ENCODE measurements at places on chromosomes 5 and 9. TPM values are rescaled to one million over a fixed set of nuclear protein-coding genes. Genes with fewer than 3 reads are reported as not detected.
A peak's percentile ranks its signal among the peaks of the same experiment; 100 is the strongest.

The SH2D3C gene
- not detected for total RNA-seq

The PDGFRB gene
- total RNA-seq, result 5.9 TPM

The DMXL1 gene
- total RNA-seq, result 30.0 TPM

The LRRTM2 gene
- not detected for total RNA-seq

The CYLC2 gene
- total RNA-seq, result not detected

DNA sequence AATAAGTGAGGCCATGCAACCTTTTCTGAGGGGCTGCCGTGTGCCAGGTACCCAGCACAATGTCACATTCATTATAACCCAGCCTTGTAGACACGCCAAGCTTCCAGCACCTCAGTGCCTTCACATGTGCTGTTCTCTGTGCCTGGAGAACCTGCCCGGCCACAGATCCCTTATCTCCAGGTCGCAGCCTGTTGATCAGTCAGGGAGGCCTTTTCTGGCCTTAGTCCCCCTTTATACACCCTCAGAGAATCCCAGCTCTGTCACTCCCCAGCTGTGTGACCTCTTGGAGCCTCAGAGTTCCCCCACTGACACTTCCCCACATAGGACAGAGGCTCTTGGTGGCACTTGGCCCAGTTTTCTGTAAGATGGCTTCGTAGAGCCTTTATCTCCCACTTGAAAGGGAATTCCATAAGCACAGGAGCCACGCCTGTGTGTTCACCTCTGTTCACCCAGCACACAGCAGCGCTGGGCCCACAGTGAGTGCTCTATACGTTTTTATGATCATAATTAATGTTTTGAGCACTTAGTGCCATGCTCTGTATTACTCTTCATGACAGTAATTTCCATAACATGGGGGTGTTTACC, 38.7 kb downstream of the NEURL1B start:
- peaks cover 15% of the 10 kb centered on the region for H3K4me1 ChIP-seq
- DNase-seq, result peak; percentile 55
- no peak overlapping the region for H3K4me3 ChIP-seq

GRCh38 chr9:14198841-14199455, 115.0 kb downstream of the NFIB start:
- DNase-seq, result no peak
- H3K27me3 ChIP-seq, result no peaks in the 10 kb centered on the region
- no peaks in the 10 kb centered on the region for H3K36me3 ChIP-seq
- no peaks in the 10 kb centered on the region for H3K4me1 ChIP-seq
- H3K27ac ChIP-seq, result no peak overlapping the region

DNA sequence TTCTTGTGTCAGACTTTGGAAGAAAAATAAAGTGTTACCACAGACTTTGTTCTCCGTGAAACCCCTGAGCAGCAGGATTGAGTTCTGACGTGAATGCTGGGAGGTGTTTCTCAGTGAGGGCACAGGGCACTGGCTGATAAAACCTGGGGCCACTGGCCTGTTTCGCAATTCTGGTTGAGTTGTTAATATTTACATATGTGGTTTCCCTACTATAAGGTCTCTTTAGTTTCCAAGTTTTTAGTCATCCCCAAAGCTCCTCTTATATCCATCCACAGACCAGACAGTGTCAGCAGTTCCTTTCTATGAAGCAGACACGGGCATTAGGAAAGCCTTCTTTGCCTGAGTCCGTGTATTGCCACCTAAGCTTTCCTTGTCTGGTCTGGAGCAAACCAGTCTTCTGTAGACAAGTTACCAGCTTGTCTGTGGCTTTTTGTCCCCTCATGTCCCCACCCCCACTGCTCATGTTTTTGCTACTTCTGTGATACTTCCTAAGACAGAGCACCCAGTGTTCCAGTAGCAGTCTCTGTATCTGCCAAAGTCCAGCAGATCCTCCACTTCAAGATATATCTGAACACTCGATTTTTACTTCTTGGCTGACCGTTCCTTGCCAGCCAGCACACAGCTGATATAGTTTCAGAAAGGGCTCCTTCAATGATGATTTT, 42.0 kb downstream of the ACO1 start:
- no peak overlapping the region for H3K4me3 ChIP-seq
- H3K4me1 ChIP-seq, result peaks cover 24% of the 10 kb centered on the region
- no peaks in the 10 kb centered on the region for H3K36me3 ChIP-seq
- H3K27ac ChIP-seq, result peak overlapping the region; percentile 59

GRCh38 chr9:132040808-132041207, 38.9 kb downstream of the MED27 start:
- no peaks in the 10 kb centered on the region for H3K27me3 ChIP-seq
- H3K4me1 ChIP-seq, result no peaks in the 10 kb centered on the region
- DNase-seq, result no peak
- no peaks in the 10 kb centered on the region for H3K36me3 ChIP-seq

DNA sequence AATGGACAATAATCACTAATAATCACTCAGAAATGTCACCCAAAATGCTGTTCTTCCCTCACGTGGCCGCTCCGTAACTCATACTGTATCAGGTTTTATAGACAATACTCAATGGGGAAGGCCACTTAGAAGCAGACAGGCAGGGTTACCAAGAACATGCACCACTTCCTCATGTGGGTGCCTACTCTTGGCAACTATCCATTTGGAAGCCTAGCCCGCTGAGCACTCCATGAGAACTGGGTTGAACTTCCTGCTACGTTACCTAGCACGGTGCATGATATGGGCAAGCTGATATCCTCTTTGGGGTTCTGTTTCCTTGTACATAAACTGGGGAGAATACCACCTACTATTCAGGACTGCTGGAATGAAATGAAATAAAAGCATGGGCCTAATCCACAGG, 14.3 kb downstream of the DAP start:
- no peak for DNase-seq
- no peaks in the 10 kb centered on the region for H3K27me3 ChIP-seq
- H3K4me3 ChIP-seq, result no peak overlapping the region
